Esophagus mucosa (tissue), 1 donor: ENCODE measurements at places on chromosomes 7 and 10. TPM values are rescaled to one million over a fixed set of nuclear protein-coding genes. Genes with fewer than 3 reads are reported as not detected.

TACC2 gene
- total RNA-seq, result 90.0 TPM

CYP2C18 gene
- total RNA-seq, result 27.2 TPM

NXPH1 gene
- not detected for total RNA-seq

IDI2 gene
- total RNA-seq, result not detected

TYSND1 gene
- 16.0 TPM for total RNA-seq

CRHR2 gene
- total RNA-seq, result not detected

DKK1 gene
- 1.6 TPM for total RNA-seq

HMX3 gene
- not detected for total RNA-seq

VSTM2A gene
- total RNA-seq, result not detected

CCNY gene
- 44.8 TPM for total RNA-seq

CYP3A4 gene
- total RNA-seq, result 0.24 TPM
